ENCODE measurements at places on chromosomes 5 and 9.

- DNase-seq, result no peak
Observed at GRCh38 chr9:136085815-136086212, 9.3 kb downstream of the NACC2 start.

- no peak for DNase-seq
Observed at GRCh38 chr9:90507621-90508020, 135.0 kb downstream of the DIRAS2 start.

DNA sequence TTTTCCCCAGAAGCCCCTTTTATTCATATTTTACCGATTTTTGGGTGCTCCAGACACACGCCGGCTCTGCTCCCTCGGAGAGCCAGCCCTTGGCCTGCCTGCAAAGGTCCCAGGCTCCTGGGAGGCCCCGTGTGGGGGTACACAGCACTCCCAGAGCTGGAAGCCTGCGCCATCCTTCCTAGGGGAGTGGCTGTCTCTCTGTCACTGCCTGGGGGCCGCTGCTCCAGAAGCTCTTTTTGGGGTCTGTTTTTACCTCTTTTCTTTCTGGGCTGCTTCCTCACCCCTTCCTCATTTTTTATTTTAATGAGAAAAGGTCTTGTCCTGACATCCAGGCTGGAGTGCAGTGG is 119.1 kb upstream of the COL5A1 start:
- DNase-seq, result no peak

DNA sequence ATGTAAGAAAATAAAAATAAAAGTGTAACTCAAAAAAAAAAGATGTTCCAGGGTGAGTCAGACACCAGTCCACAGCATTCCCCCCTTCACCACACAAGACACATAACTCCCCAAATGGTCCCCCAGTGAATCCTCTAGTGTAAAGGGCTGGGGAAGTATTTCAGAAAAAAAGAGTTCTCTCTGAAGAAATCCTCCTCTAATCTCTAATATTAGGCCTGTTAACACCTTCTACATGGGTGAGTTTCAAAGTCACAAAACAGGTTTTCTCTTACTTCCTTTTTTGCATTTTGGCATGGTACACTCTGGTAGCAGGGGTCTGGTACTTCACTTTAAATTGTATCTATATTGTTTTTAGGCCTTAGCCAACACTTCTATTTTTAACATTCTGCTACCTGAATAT is 28.2 kb downstream of the RNF145 start:
- no peak for DNase-seq

- no peak for DNase-seq
Observed at GRCh38 chr5:142253938-142254337, 70.9 kb downstream of the SPRY4 start.

- DNase-seq, result no peak
Observed at GRCh38 chr9:136055715-136056545, 39.2 kb downstream of the NACC2 start.

GRCh38 chr9:100577776-100578448 is at the start of gene CAVIN4:
CAVIN4 (plus strand) TSS chr9:100578079; CDS start chr9:100578144, 65 bp downstream.
- no peak for DNase-seq

- no peak for DNase-seq
Observed at GRCh38 chr5:122844136-122844909, 1.1 kb upstream of the SNX24 start.

DNA sequence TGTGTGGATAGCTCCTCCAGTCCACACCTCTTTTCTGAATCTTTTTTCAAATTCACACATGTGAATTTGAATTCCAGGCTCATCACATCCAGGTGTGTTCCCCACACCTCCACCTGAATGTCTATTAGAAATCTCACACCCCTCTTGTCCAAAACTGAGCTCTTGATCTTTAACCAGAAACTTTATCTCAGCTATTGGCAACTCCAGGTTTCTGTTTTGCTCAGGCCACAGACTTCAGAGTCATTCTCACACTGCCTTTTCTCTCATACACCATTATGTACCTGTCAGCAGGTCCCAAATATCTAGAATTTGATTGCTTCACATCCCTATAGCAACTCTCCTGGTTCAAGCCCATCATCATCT is 11.6 kb downstream of the NIPSNAP3B start:
- DNase-seq, result no peak

- DNase-seq, result no peak
Observed at GRCh38 chr9:89466451-89467277, 31.2 kb downstream of the SEMA4D start.

- DNase-seq, result no peak
Observed at GRCh38 chr9:33167972-33168461, 881 bp upstream of the B4GALT1 start.

DNA sequence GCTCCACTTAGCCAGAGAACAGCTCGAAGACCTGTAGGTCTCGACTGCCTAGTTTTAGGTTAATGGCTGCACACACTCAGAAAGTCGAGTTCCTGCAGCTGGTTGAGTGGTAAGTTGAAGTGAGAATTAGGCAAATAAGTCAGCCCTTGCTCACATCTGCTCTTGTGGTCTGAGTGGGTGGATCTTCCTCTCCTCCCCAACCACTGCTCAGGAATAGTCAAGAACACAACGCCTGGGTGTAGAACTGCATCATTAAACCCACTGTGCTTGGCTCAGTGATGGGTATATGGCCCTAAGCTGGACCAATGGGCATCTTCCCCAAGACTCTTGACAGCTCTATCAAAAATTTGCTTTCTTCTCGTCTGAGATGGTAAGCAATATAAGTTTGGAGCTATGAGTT is 20.9 kb upstream of the ADAM19 start:
- no peak for DNase-seq

DNA sequence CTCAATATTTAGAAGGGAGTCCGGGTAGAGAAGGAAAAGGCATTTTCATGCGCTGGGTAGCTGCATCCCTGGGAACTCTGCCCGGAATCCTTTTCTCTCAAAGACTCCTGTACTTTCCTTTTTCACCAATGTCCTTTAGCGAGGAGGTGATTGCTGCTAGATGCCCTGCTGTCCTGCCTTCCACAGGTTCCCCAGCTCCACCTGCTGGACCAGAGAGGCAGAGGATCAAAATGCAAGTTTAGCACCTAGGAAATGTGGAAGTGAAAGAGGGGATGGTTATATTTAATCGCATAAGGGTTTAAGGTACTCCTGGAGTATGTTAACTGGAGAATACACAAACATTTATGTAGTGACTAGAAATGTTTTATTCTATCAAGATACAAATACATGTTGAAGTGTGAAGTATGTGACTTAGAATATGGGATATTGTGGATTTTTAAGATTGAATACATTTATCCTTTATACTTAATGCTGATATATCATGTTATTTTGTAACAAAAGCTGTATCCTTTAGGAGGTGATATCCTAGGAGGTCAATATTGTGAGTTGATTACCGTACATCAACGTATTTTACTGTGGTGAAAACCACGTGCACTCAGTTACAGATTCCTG is 145.7 kb downstream of the ARHGAP26 start:
- no peak for DNase-seq

DNA sequence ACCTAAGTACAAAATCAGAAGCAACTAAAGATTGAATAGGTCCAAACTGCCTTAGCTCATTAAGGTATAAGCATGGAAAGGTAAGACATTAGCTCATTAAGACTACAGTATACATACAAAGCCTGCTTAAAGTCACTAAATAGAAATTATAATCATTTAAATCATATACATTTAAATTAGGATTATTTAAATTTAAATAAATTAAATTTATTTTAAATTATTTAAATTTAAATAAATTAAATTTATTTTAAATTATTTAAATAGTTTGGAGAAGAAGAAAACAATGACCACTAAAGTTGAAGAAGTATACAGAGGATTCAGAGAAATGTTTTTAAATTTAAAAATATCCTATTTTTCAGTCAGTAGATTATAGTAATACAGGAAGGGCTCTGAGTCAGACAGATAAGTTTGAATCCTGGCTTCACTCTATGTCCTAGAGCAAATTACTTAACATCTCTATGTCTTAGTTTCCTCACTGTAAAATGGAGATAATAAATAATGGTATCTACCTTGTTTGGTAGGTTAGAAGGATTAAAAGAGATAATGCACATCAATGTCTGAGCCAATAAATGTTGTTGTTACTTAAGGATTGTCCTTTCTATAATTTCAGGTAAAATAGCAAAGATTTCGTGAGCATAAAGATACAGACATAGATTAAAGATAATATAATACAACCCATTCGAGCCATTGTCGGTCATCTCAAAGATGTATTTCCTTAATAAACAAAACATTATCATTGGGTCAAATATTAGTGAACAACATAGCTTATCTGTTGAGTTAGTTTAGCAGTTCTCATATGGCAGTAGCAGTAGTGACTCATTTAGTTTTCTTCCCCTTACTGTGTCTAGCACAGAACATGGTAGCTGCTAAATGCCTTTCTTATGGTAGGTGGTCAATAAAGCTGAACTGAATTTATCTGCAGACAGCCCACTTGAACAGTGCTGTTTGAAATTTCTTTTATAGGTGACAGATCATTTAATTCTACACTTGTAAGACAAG is 100.6 kb downstream of the KIAA0825 start:
- DNase-seq, result no peak

GRCh38 chr9:1048811-1049210 is 1.3 kb upstream of the DMRT2 start:
- no peak for DNase-seq

DNA sequence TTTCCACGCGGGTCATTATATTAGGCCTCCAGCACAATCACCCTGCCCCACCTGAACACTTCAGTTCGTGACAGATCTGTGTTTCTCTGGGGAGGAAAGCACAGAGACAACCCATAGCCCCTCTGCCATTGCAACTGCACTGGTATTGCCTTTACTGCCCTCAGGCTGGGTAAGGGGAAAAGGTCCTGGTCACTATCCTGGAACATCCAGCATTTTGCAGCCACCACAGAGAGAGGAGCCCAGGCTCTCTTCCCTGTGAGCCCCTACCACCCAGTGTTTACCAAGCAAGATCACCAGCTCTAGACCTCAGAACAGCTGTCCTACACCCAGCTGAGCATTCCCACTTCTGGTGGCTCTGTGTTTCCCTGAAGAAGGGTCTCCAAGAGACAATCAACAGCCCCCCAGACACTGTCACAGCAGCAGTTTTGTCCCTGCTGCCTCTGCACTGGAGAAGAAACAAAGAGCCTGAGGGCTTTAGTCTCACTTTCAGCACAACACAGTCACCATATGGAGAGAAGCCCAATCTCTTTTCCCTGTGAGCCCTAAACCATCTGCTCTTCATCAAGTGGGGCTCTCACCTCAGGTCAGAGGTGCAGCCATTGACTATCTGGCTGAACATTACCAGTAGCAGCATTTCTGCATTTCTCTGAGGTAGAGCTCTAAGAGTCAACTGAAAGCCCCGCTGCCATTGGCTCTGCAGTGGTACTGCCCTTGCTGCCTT is 655.2 kb upstream of the FAM174A start:
- no peak for DNase-seq

DNA sequence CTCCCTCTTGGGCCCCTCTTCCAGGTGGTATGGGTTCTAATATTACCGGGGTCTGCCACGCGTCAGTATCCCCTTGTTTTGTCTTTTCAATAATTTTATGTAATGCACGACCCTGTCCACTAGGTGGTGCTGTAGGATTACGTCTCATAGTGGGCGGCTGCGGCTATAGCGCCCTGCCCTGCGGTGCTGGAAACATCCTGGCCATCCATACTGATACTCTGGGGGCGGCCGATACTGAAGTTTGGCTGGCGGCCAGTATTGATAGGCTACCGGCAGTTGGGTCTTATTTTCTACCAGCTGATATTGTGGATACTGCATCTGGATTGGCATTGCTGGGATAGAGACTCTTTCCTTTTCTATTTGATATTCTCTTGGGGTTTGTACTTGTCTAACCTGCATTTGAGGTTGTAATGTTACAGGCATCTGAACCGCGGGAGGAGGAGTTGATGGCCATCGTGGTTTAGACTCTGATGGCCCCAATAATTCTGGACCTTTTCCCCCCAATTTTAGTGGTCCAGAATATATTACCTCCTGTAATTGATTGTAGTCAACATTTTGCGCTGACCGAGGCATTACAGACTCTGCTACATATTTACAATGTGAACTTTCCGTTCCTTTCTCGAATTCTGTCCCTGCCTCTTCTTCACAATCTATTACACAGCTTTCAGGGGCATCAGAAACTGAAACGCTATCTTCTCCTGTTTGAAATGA is 3.3 kb upstream of the TMEM141 start:
- no peak for DNase-seq

DNA sequence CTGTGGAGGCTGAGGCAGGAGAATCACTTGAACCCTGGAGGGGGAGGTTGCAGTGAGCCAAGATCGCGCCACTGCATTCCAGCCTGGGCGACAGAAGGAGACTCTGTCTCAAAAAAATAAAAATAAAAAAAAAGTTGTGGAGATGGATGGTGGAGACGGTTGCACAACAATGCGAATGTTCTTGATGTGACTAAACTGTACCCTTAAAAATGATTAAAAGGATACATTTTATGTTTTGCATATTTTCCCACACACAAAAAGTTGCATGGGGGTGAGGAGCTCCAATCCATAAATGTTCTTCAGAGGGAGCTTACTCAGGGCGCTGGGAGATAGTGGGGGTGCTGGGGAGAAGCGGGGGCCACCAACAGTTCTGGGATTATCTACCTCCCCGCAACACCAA is 43.8 kb upstream of the CDKN2AIPNL start:
- no peak for DNase-seq

DNA sequence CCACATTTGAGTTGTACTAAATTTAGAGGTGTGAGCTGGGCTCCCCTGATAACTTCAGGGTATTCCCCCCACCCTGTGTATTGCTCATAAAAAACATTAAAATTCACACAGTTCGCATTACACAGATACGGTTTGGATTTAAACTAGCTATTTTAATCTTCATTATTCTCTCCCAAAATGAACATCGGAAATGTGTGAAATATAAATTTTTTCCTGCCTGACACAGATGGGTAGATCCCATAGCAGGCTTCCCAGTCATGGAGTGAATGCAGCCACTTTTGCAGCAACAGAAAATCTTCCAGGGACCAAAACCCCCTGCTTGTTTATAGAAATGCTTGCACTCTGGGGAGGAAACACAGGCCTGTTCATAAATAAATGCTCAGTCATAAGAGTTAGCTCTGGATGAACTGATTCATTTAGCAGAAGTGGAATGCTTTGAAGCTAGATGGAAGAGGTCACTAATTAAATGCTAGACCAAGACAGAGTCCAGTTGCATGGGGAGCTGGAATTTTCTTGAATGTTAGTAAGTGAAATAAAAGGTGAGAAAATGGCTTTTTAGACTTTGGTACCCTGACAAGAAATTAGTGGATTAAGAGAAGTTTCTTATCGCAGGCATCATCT is 115.6 kb downstream of the PDE8B start:
- no peak for DNase-seq

- no peak for DNase-seq
Observed at GRCh38 chr5:179111267-179112207, 51.4 kb downstream of the ZNF354C start.

DNA sequence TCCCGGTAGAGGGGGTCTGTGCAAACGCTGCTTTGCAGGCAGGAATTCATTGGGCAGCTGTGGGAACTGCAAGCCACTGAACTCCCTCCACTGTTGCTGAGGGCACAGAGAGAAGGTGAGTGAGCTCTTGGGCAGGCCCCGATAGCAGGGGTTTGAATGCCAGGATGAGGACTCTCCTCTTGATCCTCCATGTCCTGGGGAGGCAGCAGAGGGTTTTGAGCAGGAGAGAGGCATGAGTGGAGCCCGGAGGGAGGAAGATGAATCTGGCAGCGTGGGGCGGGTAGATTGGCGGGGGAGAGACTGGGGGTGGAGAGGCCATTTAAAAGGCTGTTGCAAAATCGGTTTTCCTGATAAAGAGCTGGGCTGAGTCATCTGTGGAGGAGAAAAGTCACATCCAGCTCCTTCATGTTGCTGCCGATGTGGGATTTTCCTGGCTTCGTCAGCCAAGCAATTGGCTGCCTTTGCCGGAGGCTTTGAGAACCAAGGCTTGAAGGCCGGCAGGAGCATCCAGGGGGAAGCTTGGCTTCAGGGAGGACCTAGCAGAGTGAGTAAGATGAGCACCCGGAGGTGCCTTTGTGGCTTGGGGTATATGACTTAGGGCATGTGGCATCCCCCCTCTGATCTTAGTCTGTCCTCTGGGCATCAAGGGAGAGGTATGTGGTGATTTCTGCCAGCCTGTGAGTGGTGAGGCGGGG is at the start of gene SYNPO:
Gene SYNPO (plus strand): TSS at position 350 of the 695 bp plus-strand sequence. CDS start 7,616 bp downstream, outside the sequence.
- DNase-seq, result no peak

All from iPS DF 6.9 (cell line).